ENCODE measurements at places on chromosomes 2 and 18.

DNA sequence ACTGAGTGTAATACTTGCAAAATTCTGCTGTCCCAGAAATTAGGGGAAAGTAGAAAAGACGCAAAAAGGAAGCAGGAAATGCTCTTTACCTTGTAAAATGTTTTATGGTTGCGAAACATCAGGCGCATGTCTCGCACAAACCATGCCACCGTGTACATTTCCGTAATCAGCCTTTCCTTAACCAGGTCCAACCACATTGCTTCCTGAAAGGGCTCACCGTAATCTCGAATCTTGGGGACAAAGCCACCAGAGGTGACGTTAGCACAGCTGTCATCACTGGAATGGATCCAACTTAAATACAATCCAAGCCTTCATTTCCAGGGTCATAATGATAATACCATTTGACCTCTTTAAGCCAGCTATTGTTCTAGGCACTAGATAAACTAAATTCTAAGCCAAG lies 49.3 kb downstream of the SP110 start:
- DNase-seq: no peak

- no peak for DNase-seq
Observed at GRCh38 chr2:193153576-193153975, 958.8 kb upstream of the TMEFF2 start.

- DNase-seq: no peak
Observed at GRCh38 chr18:57002627-57003026, 144.3 kb upstream of the BOD1L2 start.

GRCh38 chr2:101998896-101999789 lies 7.4 kb downstream of the IL1R2 start:
- DNase-seq: no peak

DNA sequence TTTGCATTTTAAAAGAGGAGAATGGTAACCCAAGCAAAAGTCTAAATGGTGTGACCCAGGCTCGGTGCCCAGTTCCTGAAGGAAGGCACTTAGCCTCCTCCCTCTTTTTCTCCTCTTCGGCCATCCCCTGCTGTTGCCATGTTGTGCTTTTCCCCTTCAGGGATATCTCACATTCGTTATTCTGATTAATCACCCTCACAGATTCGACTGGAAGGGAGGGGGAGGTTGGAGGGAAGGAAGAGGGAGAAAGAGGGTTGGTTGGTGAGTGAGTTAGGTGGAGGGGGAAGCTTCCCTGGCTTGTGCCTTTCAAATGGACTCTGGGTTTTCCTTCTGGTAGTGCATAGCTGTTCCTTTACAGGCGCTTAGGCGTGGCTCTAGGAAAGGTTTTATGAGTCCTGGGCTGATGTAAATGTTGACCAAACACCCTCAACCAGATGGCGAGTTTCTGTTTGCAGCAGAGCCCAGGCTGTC lies 39.0 kb upstream of the LYPD6B start:
- no peak for DNase-seq

GRCh38 chr2:241568726-241569125 lies 10.2 kb downstream of the BOK start:
- DNase-seq: peak; percentile 17

GRCh38 chr2:215421859-215422461 lies 13.9 kb downstream of the FN1 start:
- DNase-seq: no peak

DNA sequence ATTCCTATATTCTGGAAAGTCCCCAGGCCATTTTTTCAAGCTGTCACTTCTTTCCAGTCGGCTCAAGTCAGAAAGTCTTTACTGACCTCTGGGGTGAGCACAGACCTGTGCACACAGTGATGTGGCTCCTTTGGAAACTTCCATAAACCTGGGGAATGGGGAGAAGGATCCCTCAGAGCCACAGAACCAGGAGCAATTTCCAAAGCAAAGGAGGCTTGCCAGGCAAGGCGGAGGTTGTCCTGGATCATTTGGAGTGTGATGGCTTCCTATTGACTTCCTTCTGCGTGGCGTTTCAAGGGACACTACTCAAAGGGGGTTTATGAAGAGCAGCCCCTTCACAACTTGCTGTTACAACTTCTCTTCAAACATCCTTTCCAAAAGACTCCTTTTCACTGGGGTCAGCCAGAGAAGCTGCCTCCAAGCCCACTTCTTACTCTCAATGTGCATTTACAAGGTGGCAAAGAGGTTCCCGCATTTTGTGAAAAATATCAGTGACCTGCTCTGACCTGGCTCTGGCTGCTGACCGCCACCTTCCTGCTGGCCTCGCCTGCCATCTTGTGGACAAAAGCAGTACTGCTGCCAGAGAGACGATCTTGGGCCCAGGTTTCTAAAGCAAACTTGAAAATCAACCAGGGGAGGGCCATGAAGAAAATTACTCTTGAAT lies 18.2 kb upstream of the TMEM247 start:
- DNase-seq: peak; percentile 93

- DNase-seq: no peak
Observed at GRCh38 chr2:236343400-236344161, 79.4 kb upstream of the ASB18 start.

DNA sequence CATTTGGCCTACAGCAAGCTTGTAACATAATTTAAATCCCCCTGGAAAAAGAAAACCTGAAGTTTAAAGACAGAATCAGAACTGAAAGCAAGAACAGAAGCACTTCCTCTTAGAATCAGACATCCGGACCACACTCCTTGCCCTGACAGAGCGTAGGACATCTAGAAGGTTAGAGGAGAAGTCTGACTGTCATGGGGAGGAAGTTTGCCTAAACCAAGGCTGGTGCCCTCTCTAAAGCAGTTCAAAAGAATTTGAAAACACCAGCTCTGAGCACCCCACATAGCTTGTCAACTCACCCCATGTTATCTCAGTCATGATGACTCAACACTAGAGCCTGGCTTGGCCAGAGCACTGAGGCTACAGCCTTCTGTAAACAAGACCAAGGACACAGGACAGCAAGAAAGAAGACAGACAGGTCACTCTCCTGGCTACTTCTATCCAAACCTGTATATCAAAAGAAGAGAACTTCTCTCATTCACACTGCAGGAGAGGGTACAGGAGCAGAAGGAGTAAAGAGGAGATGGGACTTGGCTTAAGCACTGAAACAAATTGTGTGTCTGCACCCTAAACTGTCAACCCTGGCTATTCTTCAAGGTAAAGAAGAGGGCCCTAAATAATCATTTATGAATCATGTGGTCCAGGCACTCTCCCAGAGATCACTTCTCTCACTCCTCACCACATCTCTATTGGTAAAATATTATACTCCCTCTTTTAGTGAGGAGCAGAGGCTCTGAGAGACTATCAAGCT lies 198.6 kb downstream of the MEMO1 start:
- DNase-seq: no peak

DNA sequence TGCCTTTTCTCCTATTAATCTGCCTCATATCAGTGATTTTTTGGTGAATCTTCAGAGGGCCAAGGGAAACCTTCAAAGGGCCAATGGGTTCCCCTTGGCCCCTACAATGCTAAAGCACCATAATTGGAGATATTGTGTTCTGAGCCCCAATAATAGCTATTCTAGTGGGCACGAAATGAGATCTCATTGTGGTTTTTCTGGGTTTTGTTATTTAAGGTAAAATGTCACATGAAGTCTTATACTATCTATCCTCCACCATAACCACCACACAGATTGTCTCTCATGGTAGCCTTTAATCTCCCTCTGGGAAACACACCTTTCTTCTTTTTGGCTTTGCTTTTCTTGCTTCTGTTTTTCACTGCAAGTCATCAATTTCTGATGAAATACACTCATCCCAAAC lies 152.8 kb downstream of the B3GNT2 start:
- DNase-seq: no peak

DNA sequence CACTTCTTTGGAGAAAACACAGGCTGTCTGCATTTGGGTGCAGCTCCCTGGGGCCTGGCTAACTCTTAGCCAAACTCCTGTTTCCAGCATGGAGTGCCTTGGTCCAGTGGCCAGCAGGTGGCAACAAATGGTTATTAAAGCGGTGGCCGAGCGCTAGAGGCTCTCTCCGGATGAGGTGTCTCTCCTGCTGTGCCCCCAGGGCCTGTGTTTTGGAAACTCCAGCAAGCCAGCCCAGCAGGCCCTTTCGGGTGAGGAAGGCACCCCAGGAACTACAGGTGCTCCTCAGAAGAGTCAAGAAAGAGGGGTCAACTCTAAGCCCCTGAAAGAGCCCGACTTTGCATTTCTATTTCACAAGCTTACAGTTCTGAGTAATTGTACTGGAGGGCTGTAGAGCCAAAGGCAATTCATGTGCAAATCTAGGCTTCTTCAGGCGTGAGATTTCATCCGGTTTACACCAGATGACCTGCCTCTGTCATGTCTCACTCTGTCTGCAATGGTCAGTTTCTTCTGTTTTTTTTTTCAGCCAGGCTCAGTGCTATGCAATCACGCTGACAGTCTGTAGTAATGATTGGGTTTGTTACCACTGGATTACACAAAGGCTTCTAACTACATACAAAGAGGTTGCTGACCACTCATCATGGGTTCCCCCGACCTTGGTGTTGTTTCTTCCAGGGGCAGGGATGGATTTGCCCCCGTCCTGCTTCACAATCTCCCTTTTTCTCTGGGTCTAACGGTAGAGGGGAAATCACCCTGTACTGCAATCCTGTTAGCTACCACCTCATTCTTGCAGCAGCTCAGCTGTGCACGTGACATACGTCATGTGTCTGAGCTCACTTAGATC lies 7.6 kb upstream of the CHRNA1 start:
- DNase-seq: peak; percentile 91

GRCh38 chr2:27024812-27025211 lies 8.0 kb upstream of the TMEM214 start:
- no peak for DNase-seq

DNA sequence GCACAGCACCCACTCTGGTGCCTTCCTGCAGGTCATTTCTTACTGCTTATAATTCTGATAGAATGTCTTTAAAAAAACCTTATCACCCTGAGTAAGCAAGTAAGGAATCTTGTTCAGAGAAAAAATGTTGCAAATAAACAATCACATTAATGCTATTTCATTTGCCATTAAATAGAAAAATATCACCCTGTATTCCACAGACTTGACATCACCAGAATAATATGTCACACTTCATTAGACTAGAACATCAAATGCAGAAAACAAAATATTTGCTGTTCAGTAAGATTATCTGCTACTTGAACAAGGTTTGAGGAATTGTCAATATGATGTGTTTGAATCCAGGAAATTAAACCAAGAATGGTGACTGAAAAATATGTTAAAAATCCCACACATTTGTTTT lies 236.6 kb upstream of the MMADHC start:
- DNase-seq: no peak

DNA sequence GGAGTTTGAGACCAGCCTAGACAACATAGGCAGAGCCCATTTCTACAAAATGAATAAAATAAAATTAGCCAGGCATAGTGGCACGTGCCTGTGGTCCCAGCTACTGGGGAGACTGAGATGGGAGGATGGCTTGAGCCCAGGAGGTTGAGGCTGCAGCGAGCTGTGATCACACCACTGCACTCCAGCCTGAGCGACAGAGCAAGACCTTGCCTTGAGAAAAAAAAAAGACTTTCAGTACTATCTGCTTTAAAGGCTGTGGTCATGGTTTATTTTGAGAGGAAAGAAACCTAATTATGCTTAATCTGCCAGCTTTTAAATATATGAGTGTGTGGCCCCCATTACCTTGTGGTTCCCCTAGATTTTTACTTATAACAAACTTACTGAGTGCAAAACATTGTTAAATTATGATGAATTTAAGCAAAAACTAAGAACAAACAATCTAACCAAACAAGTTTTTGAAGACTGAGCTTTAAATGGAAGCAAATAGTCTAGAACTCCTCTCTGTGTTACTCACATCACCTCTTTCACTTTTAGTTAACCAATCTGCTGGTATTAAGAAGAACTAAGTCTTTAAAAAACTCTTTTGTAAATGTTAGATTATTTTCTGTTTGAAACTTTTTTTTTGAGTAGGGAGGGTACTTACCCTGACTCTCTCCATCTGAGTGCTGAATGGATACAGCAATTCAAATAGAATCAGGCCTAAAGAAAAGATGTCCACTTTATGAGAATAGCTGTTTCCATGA lies 65.4 kb downstream of the EIF2AK3 start:
- DNase-seq: no peak

DNA sequence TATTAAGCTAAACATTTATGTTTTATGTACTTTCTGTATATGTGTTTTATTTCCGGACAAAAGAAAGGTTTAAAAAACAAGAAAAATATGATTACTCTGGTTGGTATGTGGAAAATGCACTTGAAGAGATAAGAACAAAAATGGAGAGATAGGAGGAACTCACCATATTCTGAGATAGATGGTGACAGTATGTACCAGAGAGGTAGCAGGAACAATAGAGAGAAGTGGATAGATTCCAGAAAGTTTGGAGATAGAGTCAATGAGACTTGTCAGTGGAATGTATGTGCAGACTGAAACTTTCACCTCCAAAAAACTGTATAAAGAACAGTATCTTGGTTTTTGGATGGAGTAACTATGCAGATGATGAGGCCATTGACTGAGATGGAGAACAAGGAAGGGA lies 105.6 kb upstream of the FSHR start:
- no peak for DNase-seq

DNA sequence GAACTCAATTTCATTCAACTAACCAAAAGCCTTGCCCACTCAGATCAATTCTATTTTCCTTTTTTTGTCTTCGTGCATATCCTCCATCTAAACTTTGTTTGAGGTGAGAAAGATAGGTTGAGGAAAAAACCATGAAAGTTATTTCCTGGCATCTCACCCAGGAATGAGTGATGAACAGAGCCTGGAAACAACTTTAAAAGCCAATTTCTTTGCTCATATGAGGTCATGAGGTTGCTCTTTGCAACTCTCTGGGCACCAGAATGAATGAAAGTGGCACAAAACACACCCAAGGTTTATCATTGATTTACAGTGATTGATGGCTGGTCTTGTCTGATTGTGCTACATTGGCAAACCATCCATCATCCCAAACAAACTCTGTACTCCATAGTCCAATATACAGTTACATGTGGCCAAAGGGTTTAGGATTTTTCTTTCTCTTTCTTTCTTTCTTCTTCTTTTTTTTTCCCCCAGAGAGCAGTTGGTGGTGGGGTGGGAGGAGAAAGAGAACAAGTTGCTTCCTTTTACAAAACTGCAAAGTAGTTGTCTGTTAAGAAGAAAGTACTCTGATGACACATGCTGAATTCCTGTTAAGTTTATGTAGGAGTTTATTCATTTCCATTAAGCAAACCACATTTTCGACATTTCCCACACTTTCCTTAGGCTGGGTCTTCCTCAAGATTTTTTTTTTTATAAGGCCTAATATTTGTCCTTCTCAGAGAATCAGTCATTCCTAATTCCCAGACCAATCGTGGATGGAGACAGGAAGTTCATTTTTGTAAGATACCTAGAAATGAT lies 575.9 kb upstream of the ZEB2 start:
- no peak for DNase-seq

DNA sequence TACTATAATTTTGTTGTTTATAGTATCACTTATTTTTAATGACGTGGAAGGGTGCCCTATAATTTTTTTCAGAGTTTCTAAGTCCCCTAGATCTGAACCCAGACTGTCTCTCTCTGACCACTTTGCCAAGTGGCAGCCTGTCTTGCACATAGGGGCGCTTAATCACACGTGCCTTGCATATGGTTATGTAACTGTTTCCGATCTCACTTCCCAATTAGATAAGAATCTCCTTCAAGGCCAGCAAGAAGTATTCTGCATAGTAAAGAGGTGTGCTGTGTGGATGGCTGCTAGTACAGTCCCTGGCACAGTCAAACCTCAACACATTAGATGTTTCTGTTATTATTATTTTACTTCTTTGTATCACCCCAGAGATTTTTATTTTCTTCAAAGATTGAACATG lies 197.8 kb upstream of the SIX2 start:
- no peak for DNase-seq

All from aorta (tissue), 5 donors.